ENCODE measurements at places on chromosomes 4 and X. TPM values are rescaled to one million over a fixed set of nuclear protein-coding genes. Genes with fewer than 3 reads are reported as not detected.

- H3K4me3 ChIP-seq, result no peak overlapping the region
- H3K4me1 ChIP-seq, result no peaks in the 10 kb centered on the region
- no peak for DNase-seq
Measured at GRCh38 chrX:122552286-122552800, 631.7 kb upstream of the GRIA3 start.

GRCh38 chrX:111095974-111096895 is at the start of gene PAK3:
PAK3 (plus strand) TSS chrX:111096191; CDS start chrX:111123104, 26,913 bp downstream.
- H3K36me3 ChIP-seq, result no peaks in the 10 kb centered on the region
- no peaks in the 10 kb centered on the region for H3K4me1 ChIP-seq
- peak within 1 kb of the TSS; percentile 65 for H3K4me3 ChIP-seq
- peak; percentile 69 for DNase-seq

DNA sequence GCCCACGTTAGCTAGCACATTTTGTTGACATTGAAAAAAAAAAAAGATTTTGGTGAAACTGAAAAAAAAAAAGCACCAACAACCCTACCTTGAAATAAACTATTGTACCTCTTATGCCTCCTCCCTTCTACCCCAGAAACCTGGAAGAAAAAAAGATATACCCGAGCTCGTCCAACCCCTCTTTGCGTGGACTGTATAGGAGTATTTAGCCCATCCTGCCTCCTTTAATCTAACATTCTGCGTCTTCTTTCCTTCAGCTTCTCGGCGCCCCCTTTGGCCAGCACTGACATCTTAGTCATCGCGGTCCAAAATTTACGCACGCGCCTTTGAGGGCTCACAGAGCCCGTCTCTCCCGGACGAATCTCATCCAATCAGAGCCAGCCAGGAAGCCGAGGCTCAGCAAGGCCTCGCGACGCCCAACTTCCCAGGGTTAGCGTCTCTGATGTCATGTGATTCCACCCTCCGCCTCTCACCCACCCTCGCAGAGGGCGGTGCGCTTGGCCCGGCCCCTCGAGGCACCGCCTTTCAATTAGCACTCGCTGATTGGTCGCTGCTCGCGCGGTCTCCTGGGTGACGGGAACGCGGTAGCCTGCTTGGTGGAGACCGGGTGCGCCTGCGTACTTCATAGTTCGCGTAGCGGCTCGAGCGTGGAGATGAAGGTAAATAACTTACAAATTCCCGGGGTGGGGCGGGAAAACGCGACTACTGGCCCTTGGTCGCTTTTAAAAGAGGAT is at the start of gene WDR19:
TSS of gene WDR19 (plus strand) at position 625 of the 734 bp plus-strand sequence. CDS start at position 654, 29 bp downstream.
- peak within 1 kb of the TSS; percentile 95 for H3K4me3 ChIP-seq
- H3K27me3 ChIP-seq, result no peaks in the 10 kb centered on the region
- no peaks in the 10 kb centered on the region for H3K36me3 ChIP-seq
- no peaks in the 10 kb centered on the region for H3K4me1 ChIP-seq
- H3K27ac ChIP-seq, result peak within 1 kb of the TSS; percentile 2
- peak; percentile 99 for DNase-seq

DNA sequence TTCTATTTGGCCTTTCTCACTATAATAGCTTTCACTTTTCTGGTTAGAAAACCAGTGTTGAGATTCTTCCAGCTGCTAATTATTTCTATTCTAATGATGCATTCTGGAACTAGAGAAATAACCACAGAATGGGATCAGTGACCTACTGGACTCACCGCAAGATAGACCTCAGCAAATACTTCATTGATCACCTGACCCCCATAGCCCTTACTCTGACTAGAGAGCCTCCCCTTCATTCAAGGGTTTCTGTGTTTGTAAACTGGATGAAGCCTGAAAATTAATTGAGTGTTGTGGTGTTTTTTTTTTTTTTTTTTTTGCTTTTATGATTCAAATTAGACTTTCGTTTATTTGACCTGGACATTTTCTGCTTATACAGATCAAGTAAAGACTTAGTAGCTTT is 97.0 kb downstream of the NBDY start:
- H3K27ac ChIP-seq, result no peak overlapping the region
- DNase-seq, result no peak
- H3K36me3 ChIP-seq, result no peaks in the 10 kb centered on the region
- H3K4me3 ChIP-seq, result no peak overlapping the region

DNA sequence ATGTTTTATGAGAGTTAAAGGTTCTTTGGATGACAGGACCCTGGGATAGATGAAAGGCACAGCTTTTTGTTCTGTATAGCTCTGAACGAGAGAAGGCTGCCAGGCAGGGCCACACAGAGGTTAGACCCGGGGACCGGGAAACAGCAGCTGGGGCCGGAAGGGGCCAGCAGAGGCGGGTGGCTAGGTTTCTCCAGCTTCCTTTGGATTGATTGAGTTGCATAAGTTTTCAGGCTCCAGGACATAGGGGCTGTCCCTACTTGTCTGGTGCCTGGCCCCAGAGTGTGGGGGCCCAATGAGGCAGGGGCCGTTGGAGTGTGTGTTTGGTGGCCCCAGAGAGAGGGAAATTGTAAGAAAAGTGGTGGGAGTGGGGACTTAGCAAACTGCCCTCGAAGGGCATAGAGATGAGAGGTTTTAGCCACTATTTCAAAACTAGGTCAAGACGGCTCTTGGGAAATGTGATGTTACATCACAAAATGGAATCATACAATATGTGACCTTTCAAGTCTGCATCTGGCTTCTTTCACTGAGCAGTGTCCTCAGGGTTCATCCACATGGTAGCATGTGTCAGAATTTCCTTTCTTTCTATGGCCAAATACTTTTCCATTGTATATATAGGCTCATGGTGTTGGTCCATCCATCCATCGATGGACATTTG is 3.7 kb downstream of the ZFP92 start:
- H3K4me1 ChIP-seq, result no peaks in the 10 kb centered on the region
- H3K27me3 ChIP-seq, result no peaks in the 10 kb centered on the region
- H3K4me3 ChIP-seq, result no peak overlapping the region
- H3K27ac ChIP-seq, result no peak overlapping the region
- H3K36me3 ChIP-seq, result no peaks in the 10 kb centered on the region

DNA sequence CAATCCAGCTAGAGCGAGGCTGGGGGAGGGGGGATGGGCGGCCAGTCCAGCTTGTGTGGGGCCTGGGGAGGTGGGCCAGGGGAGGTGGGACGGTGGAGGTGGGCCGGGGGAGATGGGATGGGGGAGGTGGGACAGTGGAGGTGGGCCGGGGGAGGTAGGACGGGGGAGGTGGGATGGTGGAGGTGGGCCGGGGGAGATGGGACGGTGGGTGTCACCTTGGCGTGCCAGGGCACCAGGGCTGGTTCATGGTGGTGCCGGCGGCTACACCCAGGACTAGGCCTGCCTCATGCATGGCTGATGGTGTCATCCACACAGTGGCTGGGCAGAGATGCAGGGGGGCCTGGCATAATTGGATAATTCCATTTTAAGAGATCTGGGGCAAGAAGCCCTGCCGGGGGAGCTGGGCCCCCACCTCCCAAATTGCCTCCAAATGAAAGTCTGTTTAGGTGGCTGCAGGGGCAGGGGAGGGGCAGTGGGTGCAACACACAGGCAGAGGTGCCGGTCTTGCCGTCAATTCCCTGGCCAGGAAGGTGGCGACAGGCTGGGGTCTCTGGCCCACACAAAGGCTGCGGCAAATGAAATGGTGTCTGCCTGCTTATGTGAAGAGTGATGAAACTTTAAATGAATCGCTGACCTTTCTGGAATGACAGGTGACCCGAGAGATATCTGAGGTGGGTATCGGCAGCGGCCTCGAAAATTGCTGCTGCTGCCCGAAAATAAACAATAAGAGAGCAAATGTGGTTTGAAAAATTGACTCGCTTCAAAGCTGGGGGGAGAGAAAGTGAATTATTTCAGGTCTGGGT is 82.1 kb downstream of the FAM53A start:
- H3K4me3 ChIP-seq, result no peak overlapping the region
- H3K36me3 ChIP-seq, result no peaks in the 10 kb centered on the region
- H3K4me1 ChIP-seq, result no peaks in the 10 kb centered on the region
- no peak overlapping the region for H3K27ac ChIP-seq
- DNase-seq, result peak; percentile 30

The EPHA5 gene
- 0.10 TPM for total RNA-seq

The SPP1 gene
- total RNA-seq, result 199 TPM
